ENCODE measurements at places on chromosomes 7 and 10. TPM values are rescaled to one million over a fixed set of nuclear protein-coding genes. Genes with fewer than 3 reads are reported as not detected.

Gene ARHGEF35
- 0.29 TPM for total RNA-seq

Gene GJC3
- 0.79 TPM for total RNA-seq

Gene RELN
- 2.9 TPM for total RNA-seq

Gene FAM221A
- 11.5 TPM for total RNA-seq

- DNase-seq = no peak
Measured at GRCh38 chr10:126425489-126426065, 37.3 kb upstream of the ADAM12 start.

DNA sequence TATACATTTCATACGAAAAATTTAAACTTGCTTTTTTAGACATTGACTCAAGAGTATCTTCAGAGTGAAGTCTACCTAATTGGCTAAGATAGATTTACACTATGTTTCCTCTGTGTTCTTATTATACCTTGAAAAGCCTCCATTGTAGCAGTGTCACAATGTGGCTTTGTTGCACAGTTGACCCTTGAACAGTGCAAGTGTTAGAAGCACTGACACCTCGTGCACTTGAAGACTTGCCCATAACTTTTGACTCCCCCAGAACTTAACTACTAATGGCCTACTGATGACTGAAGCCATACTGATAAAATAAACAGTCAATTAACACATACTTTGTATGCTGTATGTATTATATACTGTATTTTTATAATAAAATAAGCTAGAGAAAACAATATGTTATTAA is 84.3 kb downstream of the CPED1 start:
- no peak for DNase-seq

DNA sequence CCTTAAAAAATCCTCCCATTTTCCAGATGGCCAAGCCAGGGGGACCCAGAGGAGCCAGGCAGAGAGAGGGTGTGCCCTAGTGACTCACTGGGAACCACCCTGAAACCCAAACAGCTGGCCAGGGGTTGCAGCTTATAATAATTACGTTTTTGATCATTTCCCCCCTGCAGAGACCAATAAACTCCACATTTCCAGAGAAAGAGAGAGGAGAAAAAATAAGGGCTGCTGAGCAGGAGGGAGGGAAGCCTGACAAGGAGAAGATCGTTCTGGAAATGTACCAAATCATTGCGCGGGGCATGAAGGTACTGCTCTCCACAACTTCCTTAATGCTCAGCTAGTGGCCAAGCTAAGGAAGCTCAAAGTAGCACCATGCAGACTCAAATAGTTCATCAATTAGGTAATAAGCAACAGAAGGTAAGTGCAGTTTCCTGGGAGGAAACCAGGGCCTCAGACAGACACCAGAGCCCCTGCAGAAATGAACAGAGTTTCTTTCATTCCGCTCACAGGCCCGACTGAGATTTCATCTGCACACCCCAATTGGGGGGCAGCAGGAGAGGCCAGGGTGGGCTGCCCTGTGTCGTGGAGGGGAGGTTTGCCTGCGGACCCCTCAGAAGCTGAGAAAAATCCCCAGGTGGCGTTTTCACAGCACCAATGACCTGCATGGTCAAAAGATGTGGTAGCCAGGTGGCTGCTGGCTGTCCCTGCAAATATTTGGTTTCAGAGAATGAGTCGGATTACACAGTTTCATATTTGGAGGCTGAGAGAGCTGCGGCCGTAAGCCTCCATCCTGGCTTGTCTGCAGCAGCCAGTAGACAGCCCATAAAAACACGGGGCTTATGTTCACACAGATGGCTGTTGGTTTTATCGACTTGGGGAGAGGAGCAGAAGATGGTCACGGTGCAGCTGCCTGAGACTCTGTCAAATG is 153.2 kb upstream of the LYZL2 start:
- DNase-seq = no peak

- peak; percentile 6 for DNase-seq
Measured at GRCh38 chr10:131822692-131823245, 78.0 kb upstream of the PPP2R2D start.

DNA sequence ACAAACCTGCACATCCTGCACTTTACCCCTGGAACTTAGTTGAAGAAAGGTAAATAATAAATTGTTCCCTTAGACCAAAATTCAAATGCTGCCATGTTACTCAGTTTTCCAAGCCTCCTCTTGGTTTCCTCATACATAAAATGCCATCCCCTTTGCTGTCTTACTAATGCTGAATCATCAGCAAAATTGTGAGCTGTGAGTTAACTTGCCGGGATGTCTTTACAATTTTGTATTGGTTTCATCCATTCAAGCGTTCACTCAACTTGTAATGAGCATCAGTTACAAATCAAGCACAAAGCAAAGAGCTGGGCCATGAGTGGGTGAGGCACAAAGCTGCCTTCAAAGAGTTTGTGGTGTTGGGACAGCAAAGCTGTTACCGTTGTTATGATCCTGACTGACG is 395.8 kb upstream of the ZMIZ1 start:
- no peak for DNase-seq

DNA sequence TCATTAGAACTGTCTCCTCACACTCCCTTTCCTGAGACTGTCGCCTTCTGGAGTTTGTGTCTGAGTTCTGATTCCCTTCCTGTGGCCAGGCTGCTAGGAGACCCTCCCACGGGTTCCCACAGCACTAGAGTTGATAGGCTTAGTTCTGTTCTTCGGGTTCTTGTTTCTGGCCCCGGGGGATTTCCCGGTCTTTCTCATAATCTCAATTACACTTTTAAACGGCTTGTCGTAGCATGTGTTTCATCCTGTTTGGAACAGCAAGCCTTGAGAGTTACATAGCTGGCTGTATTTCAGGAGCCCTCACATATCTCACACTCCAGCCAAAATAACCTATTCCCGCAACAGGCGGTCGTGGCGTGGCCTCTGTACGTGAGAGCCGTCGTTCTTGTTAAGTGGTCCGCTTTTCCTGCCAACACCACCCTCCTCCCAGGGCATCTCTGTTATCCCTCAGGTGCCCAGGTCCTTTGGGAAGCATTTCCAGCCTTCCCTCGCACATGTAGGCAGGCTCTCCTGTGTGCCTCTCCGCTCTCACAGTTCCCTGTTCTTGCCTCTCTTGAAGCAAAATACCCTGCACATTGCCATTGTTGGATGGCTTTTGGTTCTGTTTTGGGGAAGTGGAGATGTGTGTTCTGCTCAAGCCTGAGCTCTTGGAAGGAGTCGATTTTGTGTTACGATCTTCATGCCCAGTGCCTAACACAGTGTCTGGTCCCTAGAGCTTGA is 46.0 kb downstream of the CDC123 start:
- DNase-seq = no peak

- DNase-seq = no peak
Measured at GRCh38 chr7:28083164-28083997, 97.2 kb downstream of the JAZF1 start.

DNA sequence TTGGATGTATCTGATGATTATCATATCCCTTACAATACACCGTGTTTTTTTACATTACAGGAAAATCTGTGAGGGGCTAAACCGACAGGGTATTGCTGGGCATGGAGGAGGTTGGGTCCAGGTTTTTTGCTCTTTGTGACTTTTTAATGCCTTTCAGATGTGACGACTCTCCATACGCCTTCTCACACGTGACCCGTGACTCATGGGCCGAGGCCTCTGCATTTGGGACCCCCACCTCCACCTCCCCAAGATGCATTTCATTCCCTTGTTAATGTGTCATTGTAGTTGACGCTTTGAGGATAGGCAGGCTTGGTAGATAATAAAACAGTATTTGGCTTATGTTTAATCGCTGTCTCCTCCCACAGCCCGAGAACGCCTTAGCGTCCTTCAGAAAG is 95.3 kb downstream of the CUX1 start:
- peak; percentile 87 for DNase-seq

DNA sequence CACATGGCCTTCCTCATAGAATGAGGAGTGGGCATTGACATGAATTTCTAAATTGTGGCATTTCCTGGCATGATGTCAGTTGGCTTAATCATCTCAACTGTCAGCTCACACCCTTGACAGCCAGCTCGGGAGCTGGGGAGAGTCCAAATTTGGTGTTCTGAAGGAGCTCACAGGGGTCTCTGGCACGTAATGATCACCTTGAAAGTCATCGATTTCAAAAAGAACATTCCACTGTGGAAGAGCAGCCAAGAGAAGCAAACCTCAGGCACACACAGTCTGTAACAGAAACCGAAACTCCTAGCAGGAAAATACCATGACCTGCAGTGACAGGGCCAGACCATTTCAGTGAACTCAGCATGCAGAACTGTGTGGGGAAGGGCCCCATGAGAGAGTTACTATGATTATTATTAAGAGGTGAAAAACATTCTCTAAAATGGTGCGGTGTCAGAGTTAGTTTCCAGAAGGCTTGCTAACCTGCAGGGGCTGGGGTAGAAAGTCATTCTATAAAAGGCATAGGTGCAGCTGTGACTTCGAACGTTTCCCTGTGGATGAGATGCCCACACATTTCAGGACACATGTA is 26.4 kb upstream of the KLF6 start:
- no peak for DNase-seq

DNA sequence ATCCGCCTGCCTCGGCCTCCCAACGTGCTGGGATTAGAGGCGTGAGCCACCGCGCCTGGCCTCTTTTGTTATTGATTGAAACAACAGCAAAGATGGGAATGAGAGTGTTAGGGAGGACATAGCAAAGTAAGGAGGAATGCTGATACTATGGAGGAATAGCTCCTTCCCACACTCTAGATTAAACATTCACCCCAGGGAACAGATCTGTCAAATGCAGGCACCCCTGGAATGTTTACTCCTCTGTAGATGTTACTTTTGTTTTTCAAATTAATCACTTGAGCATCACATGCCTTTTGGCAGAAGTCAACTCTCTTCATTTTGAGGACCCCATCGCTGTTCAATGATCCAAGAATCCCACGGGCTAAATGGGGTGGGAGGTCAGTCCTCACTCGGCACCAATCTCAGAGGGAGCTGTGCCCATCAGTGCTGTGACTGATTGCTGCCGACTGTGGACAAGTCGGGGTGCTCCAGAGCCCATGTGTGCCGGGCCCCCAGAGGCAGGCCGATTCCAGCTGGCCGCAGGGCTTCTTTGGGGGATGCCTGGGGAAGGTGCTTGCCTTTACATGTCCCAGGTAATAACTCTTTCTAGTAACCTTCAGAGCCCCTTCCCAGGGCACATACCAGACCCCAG is 10.2 kb upstream of the COBL start:
- DNase-seq = no peak

- DNase-seq = no peak
Measured at GRCh38 chr10:3147117-3147820, 25.3 kb downstream of the PITRM1 start.

- DNase-seq = no peak
Measured at GRCh38 chr7:47581438-47581803, 490 bp downstream of the TNS3 start.

- no peak for DNase-seq
Measured at GRCh38 chr10:17209302-17209701, 7.8 kb upstream of the TRDMT1 start.
